Iris pigment epithelial cell (primary cell): ENCODE measurements at places on chromosomes 3 and 15.

GRCh38 chr3:76834657-76835056 is 205.2 kb upstream of the ROBO2 start:
- no peak for DNase-seq

GRCh38 chr3:127604035-127604434 is 5.8 kb downstream of the MCM2 start:
- no peak for DNase-seq

DNA sequence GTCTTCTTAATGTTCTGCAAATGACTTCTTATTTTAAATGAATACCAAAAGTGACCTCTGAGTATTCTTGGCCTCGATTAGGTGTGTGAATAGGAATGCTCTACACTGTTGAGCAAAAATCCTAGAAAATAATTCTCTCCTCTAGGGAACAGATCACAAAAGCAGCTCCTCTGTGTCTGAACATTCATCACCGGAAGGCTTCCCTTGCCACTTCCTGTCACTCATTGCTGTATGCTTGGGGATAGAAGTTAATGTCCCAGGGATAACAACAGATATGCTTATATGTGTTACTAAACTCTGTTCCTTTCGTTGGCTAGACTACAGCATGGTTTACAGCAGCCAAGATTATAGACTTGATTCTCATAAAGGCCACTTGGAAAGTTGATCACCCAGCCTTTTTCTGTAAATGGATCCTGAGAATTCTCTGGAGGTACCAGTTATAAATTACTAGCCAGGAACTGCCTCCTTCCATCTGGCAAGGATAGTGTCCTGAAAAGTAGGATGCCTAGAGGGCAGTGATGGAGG is 16.0 kb upstream of the PTX3 start:
- DNase-seq, result no peak

DNA sequence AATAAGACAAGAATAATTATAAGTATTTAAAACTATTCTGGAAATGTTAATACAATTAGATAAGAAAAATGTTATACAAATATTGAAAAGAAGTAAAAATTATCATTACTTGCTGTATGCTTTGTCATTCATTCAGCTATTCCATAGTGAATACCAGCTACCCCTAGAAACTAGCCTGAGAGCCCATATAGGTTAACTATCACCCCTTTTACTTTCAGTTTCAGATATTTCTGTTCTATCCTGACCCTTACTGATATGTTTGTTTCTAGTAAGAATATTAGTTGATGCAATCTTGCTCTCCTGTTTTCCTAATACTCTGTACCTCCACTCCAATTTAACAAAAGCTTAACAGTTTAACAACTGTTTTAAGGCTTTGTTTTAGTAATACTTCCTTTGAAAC is 31.6 kb downstream of the FAM227B start:
- DNase-seq, result peak; percentile 12

DNA sequence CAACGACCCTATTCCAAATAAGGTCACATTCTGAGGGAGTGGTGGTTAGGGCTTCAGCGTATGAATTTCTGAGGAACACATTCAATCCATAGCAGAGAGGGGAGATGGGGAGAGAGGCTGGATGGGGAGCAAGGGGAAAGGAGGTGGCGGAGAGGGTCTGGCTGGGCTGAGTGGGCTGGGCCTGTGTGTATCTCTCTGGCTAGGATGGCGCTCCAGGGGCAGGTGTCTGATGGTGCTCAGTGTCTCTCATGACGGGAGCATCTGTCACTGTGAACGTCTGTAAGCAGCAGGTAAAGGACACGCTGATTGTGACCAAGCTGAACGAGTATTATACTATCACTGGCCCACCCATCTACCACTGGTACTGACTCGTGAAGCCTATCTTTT is 159.6 kb downstream of the XXYLT1 start:
- no peak for DNase-seq

DNA sequence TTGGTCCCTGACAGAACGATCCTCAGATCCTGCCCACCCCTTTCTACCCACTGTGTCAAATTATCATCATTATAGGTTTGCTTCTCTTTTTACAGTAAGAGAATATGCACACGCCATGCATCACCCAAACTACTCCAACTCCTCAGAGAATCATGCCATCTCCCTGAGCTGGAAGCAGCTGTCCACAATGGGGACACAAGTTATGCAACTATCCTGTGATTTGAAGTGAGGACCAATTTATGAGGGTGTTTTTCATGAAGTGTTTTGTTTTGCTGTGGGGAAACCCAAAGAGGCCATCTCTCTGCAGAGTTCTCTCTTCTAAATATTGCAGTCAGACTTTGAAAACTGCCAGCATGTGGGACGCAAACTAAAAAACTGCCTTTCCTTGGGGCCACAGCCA is 35.8 kb upstream of the TNFSF10 start:
- no peak for DNase-seq

DNA sequence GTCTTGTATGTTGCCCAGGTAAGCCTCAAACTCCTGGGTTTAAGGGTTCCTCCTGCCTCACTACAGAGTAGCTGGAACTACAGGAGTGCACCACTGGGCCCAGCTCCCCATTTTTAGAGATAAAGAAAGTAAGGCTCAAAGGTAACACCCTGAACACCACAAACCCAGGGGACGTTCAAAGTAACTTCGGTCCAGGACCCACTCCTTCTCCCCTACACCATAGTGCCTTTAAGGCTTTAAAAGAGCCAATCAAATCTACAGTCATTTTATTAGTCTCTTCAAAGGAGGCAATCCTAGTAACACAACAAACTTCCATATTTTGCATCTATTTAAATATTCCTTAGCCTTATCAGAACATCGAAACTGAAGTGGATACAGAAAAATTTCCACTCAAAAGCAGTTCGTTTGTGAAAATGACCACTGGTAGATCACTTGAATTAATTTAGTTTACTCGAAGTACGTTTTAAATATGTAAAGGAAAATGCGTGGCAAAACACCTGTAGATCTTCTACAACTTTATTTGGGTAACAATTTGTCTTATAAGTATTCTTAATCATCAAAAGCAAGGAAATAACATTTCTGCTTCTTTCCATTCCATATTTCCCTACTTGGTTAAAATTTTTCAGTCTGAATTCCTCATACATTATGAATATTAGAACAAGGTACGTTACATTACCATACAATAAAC is 1.8 kb downstream of the STAG1 start:
- no peak for DNase-seq

- DNase-seq, result peak; percentile 20
Observed at GRCh38 chr3:4866866-4867265, 112.4 kb upstream of the BHLHE40 start.

GRCh38 chr3:184040010-184040409 is 8.5 kb downstream of the HTR3D start:
- DNase-seq, result peak; percentile 37

GRCh38 chr3:52171514-52172261 is 17.5 kb upstream of the POC1A start:
- DNase-seq, result peak; percentile 76

- DNase-seq, result no peak
Observed at GRCh38 chr3:11126653-11127052, 27.6 kb upstream of the HRH1 start.

DNA sequence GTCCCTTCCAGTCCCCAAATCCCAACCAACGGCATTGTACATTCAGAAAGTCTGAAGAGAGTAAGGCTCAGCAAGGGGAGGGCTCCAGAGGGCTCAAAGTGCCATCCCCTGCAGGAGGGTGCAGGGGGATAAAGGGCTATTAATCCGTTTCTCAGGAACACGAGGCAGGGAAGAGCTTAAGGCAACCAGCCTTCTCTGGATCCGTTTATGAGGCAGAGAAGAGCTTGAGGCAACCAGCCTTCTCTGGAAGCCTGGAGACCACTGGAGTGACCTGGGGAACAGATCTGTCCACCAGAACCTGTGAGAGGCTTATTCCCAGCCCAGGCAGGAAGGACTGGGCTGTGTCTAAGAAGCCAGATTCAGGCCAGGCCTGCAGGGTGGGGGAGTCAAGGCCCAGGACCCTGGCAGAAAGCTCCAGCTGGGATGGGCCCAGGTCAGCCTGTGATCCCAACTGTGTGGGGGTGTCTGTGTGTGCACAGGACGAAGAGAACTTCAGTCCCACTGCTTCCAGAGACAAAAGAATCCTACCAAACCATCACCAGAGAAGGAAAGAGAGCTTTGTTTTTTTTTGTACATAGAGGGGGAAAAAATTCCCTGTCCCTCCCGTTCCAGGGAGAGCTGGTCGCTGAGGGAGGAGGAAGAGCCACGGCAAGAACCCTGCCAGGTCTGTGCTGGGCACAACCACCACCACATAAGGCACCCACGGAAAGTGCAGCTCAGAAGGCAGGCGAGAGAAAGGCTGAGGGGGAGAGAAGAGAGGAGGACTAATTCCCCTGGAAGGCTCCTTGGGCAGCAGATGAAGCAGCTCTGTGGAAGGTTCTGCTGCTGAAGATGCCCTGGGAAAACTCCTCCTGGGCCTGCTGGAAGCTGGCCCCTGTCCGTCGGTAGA is 1.6 kb upstream of the ULK3 start:
- DNase-seq, result no peak

DNA sequence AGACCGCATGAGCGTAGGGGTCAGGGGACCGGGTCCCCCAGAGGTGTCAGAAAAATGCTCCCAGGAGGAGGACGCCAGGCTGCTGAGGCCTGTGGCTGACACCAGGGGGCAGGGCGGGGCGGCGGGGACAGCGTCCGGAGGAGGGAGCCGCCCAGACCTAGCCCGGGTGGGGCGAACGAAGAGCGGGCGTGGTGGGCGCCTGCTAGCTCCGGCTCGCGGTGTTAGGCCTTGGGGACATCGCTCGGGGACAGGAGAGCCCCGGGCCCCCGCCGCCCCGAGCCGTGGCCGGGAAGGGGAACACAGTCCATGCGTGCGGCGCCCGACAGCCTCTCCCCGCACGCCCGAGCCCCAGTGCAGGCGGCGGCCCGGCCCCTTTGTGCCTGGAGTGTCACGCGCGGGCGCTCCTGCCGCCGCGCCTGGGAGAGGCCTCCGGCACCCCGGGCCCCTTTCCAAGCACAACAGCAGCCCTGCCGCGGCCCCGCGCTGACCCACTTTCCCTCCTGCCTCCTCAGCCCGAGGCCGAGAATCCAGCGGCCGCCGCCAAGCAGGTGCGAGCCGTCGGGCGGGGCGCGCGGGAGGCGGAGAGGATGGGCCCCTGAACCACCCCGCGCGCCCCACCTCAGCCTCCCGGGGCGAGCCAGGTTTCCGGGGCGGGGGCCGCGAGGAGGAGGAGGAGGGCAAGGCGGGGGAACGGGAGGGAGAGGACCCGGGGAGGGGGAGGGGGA is 111.0 kb upstream of the KLF13 start:
- DNase-seq, result peak; percentile 58
